Stimulated activated CD4-positive, alpha-beta T cell treated with anti-CD3 and anti-CD28 coated beads, Interleukin-1b, Interleukin-23, amount 100 ng/mL, for 24 hours (primary cell): ENCODE measurements at places on chromosomes 5 and 9.

- no peak for DNase-seq
Observed at GRCh38 chr9:15889555-15889954, 336.7 kb downstream of the CCDC171 start.

- no peak for DNase-seq
Observed at GRCh38 chr9:124353166-124353768, 62.0 kb downstream of the PSMB7 start.

DNA sequence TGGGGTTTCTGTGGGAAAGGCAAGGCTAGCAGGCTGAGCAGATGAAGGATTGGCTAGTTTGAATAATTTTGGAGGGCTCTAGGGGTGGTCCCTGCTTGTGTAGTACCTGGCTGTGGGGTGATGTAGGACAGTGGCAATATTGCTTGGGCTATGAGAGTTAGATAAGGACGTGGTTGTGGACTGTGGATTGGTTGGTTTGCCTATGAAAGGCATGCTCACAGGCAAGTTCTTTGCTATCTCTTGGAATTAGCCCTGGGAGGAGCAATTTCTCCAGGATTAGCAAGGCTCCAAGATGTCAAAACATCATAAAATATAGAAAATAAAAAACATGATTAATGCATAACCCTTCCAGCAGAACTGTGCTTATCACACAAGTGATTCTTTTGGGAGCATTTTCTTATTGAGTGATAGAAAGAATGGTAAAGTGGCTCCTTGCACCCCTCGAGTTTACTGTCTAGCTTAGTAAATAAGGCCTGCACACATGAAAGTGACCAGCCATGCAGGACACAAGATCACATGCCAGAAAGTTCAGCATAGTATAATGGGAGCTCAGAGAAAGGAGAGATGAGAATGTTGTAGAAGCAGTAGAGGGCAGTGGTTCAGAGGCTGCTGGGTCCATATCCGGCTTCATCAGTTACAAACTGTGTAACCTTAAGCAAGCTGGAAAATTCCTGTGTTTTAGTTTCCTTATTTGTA is 13.8 kb downstream of the AOPEP start:
- DNase-seq, result no peak

DNA sequence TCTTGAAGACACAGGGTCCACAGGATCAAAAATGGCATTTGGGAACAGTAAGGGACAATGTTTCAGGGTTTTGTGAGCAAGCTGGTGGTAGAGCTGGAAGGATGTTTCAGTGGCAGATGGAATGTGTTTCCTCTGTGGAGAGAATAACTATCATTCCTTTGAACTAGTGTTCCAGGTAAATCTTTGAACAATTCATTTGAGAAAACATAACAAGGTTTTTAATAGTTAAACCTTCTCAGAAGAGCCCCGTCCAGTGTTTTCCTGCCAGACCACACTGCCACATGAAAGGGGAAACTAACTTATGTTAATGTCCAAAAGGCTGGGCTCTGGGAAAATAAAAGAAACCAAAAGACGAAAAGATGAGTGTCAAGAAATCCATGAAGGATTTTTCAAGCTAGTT is 207.0 kb upstream of the ZNF462 start:
- no peak for DNase-seq

DNA sequence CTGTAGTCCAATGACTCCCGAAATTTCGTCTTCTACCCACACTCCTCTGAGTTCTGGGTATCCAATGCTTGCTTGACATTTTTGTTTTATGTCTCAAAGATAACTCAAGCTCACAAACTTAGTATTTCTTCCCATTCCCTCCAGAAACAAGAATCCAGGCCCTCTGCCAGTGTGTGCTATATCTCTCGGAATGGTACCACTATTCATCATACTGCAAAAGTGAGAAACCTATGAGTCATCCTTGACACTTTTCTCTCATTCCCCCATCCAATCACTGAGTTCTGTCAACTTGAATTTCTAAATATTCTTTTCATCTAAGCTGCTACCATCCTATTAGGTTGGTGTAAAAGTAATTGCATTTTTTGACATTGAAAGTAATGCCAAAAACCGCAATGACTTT is 9.8 kb downstream of the SLC12A2 start:
- DNase-seq, result no peak
